Skeletal muscle cell (primary cell): ENCODE measurements at places on chromosomes 5 and 9.

GRCh38 chr5:35087991-35088390 is 40.2 kb upstream of the AGXT2 start:
- no peak for DNase-seq

- DNase-seq, result no peak
Measured at GRCh38 chr5:55413644-55414043, 105.9 kb downstream of the MTREX start.

GRCh38 chr5:95768731-95769130 is 37.6 kb downstream of the RHOBTB3 start:
- no peak for DNase-seq

GRCh38 chr9:95726756-95727155 is 148.7 kb upstream of the ERCC6L2 start:
- peak; percentile 7 for DNase-seq

GRCh38 chr9:6630502-6631206 is 14.9 kb downstream of the GLDC start:
- no peak for DNase-seq

- DNase-seq, result no peak
Measured at GRCh38 chr5:180595046-180595379, 3.7 kb upstream of the SCGB3A1 start.

GRCh38 chr5:43038496-43038989 is 1.6 kb downstream of the ANXA2R start:
- no peak for DNase-seq

- DNase-seq, result no peak
Measured at GRCh38 chr5:173352366-173353349, 24.4 kb upstream of the STC2 start.

DNA sequence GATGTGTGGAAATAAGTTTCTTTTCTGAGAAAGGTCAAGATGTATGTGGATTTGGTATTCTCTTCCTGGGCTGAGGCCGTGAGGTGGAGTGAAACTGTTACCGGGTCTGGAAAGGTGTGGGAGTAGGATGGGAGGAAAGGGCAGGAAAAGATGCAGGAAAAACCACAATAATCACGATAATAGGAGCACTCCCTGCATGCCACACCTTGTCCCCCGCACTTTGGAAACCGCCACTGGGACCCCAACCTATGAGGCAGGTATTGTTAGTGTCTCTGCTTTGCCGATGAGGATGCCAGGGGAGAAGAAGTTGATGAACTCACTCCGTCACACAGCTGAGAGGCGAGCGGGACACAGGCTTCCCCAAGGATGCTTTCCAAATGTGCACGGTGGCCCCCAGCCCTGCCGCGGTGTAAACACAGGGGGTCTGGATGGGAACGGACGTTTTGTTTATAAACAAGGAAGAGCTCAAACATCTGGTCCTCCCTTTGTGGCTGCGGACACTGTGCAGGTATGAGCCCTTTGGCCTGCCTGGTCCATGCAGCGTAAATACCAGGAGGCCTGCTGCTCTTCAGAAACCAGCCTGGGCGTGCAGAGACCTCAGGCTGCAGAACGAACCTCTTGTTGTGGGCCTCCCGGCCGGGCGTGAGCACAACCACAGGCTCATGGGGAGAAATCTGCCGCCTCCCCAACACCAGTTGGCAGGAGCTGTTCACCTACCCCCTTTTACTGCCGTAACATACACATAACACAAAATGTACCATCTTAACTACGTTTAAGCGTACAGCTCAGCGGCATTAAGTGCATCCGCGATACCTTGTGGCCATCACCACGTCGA is 126.7 kb downstream of the COL23A1 start:
- DNase-seq, result no peak

- no peak for DNase-seq
Measured at GRCh38 chr5:176620333-176620981, 9.9 kb downstream of the SNCB start.

GRCh38 chr9:93317495-93318094 is 133.7 kb downstream of the WNK2 start:
- DNase-seq, result no peak

GRCh38 chr5:16536246-16536645 is 70.6 kb upstream of the ZNF622 start:
- DNase-seq, result peak; percentile 42

DNA sequence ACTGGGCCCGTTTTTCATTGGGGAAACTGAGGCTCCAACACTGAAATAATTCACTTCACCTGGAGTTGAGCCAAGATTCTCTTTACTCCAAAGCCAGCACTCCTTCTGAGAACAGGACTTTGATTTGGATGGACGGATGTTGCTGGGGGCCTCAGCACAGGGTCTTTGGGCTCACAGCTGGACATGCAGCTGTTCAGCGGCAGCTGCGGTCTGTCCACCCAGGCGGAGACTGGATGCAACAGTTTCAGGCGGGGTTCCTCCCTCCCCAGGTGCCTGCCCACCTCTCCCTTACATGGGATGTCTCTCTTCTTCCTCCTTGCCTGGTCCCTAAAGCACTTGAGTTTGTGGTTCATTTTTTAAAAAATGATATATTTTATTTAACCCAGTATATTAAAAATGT is 219.0 kb upstream of the IRX4 start:
- DNase-seq, result no peak

- no peak for DNase-seq
Measured at GRCh38 chr9:117596678-117597077, 107.5 kb upstream of the TLR4 start.

DNA sequence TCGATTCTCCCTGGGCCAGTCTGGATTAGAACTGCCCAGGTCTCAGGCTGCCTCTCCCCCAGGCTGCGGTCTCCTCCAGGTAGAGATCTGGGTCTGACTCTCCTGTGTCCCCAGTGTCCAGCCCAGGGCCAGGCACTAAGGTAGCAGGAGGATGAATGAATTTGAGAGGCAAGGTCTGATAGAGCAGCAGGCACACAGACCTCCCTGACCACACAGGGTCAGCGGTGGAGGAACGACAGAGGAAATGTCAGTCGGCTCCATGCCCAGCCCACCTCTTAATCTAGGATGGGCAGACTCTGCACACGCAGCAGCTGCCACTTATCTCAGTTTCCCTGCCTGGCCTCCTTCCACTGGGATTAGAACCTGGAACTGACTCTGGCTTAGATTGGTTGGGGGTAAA is 272.7 kb upstream of the MVB12B start:
- DNase-seq, result no peak

DNA sequence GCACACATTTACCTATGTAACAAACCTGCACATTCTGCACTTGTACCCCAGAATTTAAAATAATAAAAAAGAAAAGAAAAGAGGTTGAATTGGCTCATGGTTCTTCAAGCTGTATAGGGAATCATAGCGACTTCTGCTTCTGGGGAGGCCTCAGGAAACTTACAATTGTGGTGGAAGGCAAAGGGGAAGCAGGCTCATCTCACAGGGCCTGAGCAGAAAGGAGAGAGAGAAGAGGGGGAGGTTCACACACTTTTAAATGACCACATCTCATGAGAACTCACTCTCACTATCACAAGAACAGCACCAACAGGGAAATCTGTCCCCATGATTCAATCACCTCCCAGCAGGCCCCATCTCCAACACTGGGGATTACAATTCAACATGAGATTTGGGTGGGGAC is 214.6 kb downstream of the CDK5RAP2 start:
- DNase-seq, result no peak

- no peak for DNase-seq
Measured at GRCh38 chr9:107738789-107739188, 249.2 kb upstream of the KLF4 start.

DNA sequence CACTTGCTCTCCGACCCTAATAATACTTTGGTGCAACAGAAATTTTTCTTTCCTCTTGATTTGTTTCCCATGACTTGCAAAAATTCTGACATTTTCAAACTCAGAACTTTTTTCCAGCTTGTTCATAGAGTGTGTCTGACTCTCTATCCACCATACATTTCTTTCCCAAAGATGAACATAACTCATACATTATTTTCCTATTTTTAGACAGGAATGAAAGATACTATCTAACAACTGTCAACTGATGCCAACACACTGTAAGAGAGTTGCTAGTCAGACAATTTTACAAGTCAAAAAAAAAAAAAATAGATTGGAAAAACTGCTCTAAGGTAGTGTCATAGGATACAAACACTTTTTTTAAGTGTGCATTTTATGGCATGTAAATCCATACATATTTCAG is 1001.0 kb upstream of the WWC1 start:
- no peak for DNase-seq

GRCh38 chr5:104139840-104140239 is 577.3 kb upstream of the NUDT12 start:
- no peak for DNase-seq

DNA sequence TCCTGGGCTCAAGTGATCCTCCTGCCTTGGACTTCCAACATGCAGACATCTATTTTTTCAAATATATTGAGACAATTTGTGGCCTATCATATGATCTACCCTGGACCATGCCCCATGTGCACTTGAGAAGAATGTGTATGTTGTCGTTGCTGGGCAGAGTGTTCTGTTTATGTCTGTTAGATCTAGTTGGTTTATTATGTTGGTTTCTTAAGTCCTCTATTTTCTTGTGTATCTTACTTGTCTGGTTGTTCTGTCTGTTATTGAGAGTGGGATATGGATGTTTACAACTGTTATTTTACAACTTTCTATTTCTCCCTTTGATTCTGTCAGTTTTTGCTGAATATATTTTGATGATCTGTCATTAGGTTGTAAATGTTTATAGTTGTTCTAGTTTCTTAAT is 10.2 kb upstream of the TMEM171 start:
- no peak for DNase-seq

DNA sequence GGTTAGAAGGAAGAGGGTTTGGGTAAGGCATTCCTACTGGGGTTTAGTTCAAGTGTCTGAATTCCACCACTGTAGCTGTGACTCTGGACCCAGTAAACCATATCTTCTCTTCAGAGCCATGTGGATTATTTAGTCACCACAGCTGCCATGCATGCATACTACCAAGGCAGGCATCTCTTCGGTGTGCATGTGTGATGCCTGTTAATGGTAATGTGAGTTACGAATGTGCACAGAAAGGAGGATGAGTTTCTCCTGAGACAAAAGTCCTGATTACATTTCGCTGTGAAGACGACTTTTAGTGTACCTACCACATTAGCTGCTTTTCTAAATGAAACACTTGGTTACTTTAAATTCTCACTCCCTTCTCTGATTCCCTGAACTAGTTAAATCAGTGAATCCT is 9.3 kb downstream of the PBX3 start:
- no peak for DNase-seq

DNA sequence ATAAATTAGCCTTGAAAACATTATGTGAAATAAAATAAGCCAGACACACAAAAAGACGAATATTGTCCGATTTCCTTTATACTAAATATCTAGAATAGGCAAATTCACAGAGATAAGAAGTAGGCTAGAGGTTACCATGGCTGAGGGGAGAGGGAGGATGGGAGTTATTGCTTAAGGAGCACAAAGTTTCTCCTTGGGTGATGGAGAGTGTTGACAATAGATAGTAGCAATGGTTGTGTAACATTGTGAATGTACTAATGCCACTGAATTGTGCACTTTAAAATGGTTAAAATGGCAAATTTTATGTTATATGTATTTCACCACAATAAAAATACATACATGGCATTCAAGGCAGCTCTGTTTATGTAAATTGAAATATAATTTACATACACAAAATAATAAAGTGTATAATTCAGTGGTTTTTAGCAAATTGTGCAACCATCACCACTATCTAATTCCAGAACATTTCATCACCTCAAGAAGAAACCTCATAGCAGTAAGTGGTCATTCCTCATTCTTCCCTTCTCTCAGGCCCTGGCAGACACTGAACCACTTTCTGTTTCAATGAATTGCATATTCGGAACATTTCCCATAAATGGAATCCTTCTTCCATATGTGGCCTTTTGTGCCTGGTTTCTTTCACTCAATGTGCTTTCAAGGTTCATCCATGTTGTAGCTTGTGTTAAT is 59.2 kb downstream of the NDST1 start:
- peak; percentile 80 for DNase-seq

GRCh38 chr9:109945573-109945972 is 165.6 kb downstream of the PALM2AKAP2 start:
- DNase-seq, result peak; percentile 62

DNA sequence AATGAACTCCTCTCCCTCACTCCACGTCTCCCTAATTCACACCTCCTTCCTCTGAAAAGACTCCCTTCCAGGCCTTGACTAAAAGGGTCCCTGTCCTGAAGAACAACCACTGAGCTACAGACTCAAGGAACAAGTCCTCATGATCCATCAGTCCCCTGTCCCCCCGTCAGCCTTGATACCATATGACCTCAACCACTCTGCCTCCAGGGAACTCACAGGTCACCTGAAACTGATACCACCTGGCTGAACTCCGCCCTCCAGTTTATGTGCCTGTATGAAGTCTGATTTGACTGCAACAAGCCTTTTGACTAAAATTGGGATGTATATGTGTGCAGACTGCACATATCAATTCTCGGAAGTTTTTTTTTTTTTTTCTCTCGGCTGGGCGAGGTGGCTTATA is 88.7 kb downstream of the UGCG start:
- DNase-seq, result no peak

- no peak for DNase-seq
Measured at GRCh38 chr5:171310212-171310818, 1.3 kb downstream of the TLX3 start.

- DNase-seq, result no peak
Measured at GRCh38 chr5:98775246-98776065, 2.0 kb downstream of the RGMB start.

- no peak for DNase-seq
Measured at GRCh38 chr5:79990205-79990597, 861 bp downstream of the MTX3 start.

DNA sequence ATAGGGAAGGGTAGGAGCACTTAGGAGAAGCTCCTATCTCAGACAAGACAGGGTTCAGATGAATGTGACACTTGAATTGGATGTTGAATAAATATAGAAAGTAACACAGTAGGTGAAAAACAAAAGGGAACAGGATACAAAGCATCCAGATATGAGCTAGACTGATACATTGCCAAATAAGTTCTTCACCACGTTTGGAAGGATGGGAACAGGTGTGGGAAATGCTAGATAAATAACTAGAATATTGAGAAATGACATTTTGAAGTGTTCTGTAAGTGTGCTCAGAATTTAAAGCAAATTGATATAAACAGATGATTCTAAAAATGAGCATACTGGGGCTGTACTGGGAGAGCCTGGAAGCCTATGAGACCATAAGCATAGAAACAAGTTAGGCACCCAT is 340.1 kb upstream of the PRR16 start:
- no peak for DNase-seq

DNA sequence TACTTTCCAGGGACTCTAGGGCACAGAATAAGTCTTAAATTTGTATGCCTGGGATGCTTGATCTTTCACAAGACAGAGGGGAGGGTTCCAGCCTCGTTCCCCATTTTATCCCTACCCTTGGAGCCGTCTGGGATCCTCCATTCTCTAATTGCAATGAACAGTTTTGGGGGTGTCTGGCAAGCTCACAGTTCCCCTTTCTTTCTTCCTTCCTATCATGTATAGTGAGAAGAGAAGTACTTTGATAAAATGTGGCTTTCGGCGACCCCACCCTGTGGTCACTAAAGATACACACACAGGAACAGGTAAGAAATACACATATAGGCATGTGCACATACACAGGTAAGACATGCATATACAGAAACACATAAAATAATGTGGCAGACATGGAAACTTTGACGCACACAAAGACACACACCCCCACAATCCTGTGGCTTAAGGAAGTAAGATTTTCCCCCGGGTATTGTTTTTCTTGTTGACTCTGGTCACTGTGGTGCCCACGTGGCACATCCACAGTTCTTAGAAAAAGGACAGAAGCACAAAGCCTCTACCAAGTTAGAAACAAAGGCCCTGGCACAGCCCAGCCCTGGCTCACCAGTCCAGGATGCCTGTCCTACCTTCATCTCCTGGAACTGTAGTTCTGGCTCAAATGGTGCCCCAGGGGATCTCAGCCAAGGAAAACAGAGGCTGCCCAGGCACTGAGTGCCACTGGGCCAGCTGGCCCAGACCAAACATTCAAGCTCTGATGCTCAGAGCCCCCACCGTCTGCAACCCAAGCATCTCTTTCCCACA is 6.3 kb upstream of the SMU1 start:
- DNase-seq, result no peak
